Stimulated activated CD8-positive, alpha-beta memory T cell treated with anti-CD3 and anti-CD28 coated beads, Interleukin-2, amount 100 ng/mL, for 1 hour (primary cell): ENCODE measurements at places on chromosomes 4 and X.

DNA sequence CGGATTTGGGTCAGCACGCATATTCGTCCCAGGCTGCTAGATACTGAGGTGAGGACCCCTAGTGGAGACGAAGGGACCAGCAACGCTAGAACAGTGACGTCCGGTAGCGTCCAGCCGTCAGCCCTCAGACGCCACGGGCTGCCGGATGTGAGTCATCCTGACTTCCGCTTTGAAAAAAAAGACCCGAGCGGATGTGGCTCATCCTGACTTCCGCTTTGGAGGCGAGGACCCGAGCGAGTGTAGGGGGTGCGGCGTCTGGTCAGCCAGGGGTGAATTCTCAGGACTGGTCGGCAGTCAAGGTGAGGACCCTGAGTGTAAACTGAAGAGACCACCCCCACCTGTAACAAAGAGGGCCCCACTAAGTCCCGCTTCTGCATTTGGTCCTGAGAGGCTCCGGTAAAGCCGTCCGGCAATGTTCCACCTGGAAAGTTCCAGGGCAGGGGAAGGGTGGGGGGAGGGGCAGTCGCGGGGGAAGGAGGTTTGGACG lies at the start of gene MAGEB2:
TSS of gene MAGEB2 (plus strand) at position 207 of the 487 bp plus-strand sequence. CDS start 3,018 bp downstream, outside the sequence.
- no peak for DNase-seq

DNA sequence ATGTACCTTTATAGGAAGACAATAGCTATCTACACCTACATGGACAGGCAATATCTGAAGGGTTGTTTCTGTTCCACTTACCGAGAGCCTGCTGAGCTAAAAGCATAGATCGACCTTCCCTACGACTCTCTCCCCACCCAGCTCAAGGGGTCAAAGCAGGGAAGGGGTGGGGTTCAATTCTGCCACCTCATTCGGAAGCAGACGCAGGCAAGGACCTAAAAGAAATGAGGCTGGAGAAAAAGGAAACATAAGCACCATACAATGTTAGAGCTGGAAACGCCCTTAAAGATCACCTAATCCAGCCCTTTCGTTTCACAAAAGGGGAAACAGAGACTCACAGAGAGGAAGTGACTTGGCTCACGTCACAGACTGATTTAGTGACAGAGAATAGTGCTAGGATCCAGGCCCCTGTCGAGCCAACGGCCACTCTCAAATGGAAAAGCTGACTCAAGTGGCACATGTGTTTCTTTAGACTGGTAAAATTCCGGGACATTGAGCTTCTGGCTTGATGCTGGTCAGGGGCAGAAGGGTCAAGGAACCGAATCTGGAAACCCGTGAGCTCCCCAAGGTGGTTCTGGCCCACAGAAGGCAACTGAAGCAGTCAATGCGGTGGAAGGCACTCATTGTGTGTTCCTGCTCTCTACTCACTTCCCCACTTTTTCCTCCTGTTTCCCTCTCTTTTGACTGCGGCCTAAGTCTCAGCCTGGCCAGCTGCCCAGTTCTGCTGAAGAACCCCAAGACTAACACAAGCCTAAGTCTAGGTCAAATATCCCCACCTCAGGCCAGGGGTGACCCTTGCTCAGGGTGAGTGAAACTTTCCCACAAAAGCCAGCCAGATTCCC lies 7.5 kb downstream of the SEPTIN6 start:
- no peak for DNase-seq

DNA sequence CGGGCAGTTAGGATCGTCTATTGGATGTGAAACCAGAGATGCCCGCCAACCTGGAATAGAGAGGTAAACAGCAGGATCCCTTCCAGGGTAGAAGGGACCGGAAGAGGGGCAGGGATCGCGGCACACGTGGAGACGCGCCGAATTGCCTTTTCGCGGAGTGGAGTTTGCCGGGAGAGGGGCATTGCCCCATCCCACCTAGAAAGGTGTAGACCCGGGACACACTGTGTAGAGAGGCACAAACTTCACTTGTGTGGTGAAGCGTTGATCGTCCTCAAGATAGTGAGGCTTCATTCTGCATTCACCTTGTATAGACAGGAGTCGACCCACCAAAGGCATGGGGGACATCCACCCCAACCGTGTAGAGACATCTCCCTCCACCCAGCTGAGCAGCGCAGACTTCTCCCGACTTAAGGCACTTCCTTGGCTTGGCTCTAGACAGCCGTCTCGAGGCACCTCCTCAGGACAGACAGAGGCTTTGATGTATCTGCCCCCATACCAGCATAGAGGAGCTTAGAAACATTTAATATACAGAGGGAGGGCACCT lies 410 bp downstream of the GNL3L start:
- no peak for DNase-seq

DNA sequence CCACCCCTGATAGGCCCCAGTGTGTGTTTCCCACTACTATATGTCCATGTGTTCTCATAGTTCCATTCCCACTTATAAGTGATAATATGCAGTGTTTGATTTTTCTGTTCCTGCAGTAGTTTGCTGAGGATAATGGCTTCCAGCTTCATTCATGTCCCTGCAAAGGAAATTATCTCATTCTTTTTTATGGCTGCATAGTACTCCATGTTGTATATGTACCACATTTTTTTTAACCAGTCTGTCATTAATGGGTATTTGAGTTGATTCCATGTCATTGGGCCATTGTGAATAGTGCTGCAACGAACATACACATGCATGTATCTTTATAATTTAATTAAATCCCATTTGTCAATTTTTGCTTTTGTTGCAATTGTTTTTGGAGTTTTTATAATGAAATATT lies 10.3 kb upstream of the TMPRSS11A start:
- DNase-seq, result no peak

- no peak for DNase-seq
These were observed 40.3 kb upstream of the NFXL1 start for GRCh38 chr4:47954677-47955076.

DNA sequence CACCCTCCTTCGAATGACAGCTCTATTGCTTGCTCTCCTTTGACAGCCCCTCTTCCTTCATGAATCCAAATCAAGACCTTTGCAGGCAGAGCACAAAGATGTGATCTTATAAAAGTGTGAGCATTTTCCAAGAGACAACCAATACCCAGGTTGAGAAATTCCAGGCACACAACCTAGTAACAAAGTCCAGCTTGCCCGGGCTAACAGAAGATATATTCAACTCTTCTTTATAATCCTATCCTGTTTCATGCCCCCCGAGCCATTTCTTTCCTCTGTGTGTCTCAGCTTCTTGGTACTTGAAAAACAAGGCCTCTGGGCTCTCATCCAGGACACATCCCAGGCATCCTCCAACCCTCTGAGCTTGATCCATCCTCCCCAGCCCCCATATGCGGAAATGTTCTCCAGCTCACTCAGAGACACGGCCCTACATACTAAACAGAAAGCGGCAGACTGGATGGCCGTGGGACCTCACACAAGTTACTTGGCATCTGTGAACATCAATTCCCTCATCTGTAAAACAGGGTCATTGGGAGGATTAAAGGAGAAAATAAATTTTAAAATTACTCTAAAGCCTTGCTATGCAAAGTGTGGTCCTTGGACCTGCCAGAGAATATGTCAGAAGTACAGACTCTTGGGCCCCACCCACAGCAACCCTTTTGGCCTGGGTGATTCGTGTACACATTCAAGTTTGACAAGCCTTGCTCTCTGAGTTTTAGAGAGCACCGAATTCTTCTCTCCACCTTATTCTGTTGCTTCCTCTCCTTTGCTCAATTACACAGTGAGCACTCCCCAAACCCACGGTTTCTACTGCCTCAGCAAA lies 627.0 kb downstream of the BCOR start:
- DNase-seq, result no peak
